ENCODE measurements at places on chromosomes 12 and 14.

- DNase-seq: no peak
These were observed 915.9 kb downstream of the SLC6A15 start for GRCh38 chr12:83996671-83997070.

DNA sequence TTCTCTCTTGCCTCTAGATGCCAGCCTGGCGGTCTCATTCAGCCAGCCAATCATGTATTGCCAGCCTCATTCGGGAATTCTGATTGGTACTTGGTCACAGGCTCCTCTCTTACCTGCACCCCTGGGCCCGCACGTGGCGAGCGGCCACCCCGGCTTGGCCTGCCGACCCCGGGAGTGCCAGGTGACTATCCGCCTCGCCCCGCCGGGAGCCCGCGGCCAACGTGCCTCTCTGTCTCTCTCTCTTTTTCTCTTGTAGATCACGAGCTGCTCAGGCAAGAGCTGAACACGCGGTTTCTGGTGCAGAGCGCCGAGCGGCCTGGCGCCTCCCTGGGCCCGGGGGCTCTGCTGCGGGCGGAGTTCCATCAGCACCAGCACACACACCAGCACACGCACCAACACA lies 39.3 kb downstream of the LRCOL1 start:
- DNase-seq: no peak

- no peak for DNase-seq
These were observed 1.9 kb downstream of the RNF41 start for GRCh38 chr12:56219840-56220239.

DNA sequence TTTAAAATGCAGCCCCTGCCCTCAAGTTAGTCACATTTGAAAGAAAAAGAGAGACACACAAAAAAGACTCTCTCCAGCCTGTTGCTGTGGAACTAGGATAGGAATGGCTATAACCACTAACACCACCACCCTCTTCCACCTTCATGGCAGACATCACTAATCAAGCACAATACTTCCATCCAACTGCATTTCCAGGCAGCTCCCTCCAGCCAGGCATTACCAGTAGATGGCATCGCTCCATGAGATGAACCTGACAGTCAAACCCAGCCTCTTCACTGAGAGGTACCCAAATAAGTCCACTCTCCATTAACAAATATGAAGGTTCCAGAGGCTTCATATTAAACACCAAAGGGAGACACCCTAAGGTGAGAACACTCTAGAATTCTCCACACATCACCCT lies 24.4 kb downstream of the SLC8B1 start:
- DNase-seq: no peak

DNA sequence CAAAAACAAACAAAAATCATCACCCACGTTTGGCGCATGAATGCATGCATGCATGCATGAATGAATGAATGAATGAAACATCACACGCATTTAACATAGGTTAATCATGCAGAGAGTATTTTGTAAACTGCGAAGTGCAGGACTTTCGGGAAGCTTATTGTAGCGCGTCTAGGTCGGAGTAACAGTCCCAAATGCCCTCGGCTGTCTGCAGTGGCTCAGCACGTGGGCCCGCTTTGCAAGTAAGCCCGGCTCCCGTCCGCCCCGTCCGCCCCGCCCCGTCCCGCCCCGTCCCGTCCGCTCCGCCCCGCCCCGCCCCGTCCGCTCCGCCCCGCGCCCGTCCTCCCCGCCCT lies 263 bp upstream of the IFT81 start:
- no peak for DNase-seq

- no peak for DNase-seq
These were observed 132.4 kb upstream of the PZP start for GRCh38 chr12:9340422-9341259.

DNA sequence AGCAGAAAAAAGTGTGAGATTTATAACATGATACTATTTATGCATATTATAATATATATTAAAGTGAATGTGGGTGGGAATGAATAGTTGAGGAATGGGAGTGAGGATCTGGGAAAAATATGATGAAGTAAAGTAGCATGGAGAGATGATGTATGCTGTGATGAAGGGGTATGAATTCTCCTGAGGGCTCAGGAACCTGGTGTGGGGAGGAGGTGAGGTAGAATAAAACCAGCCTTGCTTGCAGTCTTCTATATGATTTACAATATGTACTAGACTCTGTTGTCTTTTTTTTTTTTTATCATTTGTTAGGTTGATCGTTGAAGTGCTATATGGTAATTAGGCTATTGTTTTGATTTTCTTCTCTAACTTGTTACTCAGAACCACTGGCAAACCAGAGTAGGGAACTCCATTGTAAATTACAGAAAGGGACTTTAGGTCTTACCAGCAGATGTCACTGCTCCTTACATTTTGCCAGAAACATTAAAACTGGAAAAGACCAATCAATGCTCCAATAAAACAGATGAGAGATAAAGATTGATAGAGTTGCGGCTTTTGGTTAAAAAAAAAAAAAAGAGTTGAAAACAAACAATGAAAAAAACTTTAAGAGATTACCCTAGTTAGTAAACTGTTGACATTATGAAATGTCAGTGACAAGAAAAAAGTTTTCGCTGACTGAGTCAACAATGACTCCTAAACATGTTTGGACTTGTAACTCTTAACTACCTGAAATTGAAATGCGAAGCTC lies 39.9 kb downstream of the ATL1 start:
- DNase-seq: no peak

- DNase-seq: no peak
These were observed 97.3 kb upstream of the BCL2L14 start for GRCh38 chr12:11973396-11973795.
